ENCODE measurements at places on chromosomes 6 and 20.
A peak's percentile ranks its signal among the peaks of the same experiment; 100 is the strongest.

DNA sequence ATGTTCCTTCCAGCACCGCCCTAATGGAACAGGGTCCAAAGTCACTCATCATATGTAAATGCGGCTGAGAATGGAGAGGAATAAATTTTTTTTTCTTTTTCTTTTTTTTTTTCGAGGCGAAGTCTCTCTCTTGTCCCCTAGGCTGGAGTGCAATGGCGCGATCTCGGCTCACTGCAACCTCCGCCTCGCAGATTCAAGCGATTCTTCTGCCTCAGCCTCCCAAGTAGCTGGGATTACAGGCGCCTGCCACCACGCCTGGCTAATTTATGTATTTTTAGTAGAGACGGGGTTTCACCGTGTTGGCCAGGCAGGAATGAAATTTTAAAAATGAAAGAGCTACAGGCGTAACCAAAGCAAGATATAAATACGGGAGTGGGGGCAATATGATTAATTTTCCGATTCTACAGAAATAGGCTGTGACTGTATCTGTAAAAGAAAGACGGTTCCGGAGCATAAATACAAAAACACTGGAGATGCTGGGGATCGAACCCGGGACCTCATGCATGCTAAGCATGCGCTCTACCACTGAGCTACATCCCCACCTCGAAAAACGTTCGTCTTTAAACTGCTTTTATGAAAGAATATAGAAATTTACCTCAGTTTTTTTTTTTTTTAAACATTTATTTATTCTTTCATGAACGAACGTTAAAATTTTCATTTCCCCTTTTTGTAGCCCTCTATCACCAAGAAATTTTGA is 132.2 kb downstream of the GPX5 start:
- peak; percentile 84 for DNase-seq

- DNase-seq: no peak
Measured at GRCh38 chr20:63165356-63166192, 50.4 kb downstream of the YTHDF1 start.

GRCh38 chr6:90026216-90026615 is 131.9 kb downstream of the GJA10 start:
- no peak for DNase-seq

DNA sequence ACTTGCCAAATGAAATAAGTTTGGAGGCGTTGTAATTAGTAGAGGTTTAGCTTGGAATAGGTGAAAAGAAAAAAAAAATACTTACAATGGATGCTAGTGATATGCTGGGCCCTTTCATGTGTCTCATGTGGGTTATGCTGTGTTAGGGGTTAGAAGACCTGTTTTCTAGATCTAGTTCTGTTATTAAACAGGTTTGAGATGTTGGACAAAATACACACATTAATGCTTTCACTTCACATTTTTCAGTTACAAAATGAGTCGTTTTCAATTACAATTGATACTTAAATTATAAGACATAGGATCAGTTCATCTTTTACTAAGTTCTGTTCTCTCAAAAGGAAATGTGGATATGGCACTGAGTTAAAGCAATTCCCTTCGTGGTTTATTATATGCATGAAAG is 509.8 kb downstream of the EPM2A start:
- DNase-seq: no peak

DNA sequence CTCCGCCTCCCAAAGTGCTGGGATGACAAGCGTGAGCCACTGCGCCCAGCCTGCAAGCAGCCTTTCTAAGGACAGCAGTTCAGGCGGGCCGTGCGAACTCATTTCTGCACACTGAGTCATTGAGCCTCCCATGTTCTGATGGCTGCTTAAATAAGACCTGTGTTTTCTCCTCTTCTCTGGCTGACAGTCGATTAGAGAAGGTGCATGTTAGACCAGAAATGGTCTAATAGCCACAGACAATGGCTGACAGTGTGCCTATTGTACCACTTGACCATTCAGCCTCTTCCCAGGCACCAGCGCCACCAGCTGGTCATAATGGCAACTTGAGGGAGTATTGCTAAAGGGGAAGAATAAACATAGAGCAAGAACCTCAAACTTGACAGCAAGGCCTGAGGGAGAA is 6.2 kb downstream of the CST11 start:
- peak; percentile 52 for DNase-seq

DNA sequence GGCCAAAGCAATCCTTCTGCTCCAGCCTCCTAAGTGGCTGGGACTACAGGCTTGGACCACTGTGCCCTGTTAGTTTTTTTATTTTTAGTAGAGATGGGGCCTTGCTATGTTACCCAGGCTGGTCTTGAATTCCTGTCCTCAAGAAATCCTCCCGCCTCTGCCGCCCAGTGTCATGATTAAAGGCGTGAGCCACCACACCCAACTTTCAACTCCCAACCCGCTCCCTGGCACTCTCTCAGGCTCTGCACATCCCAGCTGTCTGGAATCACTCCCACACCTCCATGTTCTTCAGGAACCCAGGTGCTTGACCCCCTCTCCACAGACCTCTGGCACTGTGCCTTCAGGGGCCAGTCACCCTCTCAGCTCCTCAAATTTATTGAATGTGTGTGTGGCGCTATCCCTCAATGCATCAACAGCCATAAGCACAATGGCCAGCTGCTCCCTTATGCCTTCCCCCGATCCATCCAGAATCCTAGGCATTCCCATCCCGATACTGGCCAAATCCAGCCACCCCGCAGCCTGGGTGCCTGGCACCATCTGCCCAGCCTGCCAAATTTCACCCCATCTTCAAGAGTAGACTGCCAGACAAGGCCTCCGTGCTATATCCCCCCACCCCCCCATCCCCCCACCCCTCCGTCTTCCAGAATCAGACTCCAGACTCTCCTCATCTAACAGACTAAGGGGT is 647 bp upstream of the POU5F1 start:
- DNase-seq: no peak

- DNase-seq: no peak
Measured at GRCh38 chr20:37686762-37687477, 6.9 kb upstream of the CTNNBL1 start.

DNA sequence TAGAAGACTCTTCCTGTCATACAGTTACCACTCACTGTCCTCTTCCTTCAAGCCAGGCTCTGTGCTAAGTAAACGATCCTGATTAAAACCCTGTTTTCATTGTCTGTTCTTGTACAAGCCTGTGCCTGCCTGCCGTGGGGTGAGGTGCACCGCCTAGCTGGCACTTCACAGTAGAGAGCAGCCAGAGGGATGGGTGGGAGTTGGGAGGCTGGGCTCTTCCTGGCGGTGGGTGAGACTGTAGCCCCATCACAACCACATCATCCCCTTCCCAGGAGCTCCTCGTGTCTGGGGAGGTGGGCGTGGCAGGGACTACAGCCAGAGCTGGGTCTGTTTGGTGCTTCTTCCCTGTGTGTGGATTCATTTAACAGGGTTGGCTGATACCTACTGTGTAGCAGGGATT is 382.0 kb downstream of the TAF4 start:
- DNase-seq: no peak

DNA sequence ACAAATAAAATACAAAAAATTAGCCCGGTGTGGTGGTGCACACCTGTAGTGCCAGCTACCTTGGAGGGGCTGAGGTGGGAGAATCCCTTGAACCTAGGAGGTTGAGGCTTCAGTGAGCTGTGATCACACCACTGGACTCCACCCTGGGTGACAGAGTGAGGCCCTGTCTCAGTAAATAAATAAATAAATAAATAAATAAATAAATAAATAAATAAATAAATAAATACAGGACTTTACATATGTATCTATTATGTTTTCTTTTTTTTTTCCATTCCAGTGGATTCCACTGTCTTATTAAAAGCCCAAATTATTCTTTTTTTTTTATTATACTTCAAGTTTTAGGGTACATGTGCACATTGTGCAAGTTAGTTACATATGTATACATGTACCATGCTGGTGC is 41.1 kb upstream of the ENPP5 start:
- DNase-seq: no peak

GRCh38 chr6:152154559-152155356 is 347.3 kb downstream of the ESR1 start:
- no peak for DNase-seq

GRCh38 chr6:47353871-47354270 is 44.2 kb upstream of the TNFRSF21 start:
- DNase-seq: no peak

- peak; percentile 74 for DNase-seq
Measured at GRCh38 chr20:1108437-1108920, 9.9 kb upstream of the PSMF1 start.

GRCh38 chr20:4480104-4480503 is 241.6 kb upstream of the PRND start:
- DNase-seq: no peak

GRCh38 chr6:134146268-134147033 is 94.0 kb upstream of the SLC2A12 start:
- DNase-seq: no peak

DNA sequence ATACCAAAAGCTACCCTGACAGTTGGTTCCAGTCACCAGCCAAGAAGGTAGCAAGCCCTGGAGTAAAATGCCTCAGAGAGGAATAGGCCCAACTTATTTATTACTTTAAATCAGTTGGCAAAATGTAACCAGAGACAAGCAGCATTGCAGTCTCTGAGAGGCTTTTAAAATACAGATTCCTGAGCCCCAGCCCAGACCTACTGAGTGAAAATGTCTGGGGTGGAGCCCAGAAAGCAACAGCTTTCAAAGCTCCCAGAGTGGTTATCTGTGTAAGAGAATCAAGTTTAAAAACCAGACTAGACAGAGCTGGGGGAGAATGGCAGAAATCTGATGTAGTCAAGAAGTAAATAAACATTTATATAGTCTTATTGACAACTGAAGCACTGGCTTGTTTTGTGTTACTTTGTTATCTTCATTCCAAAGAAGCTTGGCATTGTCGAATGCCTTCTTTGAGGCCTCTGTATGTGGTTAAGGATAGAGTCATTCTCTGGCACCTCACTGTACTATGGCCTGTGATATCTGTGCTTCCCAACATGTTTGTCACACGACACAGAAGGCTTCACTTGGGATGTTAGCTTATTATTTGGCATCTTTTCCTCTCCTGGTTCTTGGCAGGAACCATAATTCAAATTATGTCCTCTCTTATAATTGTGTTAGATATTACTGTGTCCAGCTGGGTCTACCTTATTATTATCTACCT is 313.5 kb downstream of the SLC35F1 start:
- DNase-seq: no peak

DNA sequence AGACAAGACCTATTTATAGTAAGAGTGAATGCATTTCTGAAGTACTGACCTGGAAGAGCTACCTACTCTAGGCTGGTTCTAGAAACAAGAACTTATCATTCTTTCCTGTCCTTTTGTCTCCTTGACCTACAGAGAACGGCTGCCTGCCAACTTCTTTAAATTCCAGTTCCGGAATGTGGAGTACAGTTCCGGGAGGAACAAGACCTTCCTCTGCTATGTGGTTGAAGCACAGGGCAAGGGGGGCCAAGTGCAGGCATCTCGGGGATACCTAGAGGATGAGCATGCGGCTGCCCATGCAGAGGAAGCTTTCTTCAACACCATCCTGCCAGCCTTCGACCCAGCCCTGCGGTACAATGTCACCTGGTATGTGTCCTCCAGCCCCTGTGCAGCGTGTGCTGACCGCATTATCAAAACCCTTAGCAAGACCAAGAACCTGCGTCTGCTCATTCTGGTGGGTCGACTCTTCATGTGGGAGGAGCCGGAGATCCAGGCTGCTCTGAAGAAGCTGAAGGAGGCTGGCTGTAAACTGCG is 8.3 kb downstream of the APOBEC2 start:
- no peak for DNase-seq

GRCh38 chr6:47133230-47134000 is 91.3 kb upstream of the ADGRF1 start:
- no peak for DNase-seq

DNA sequence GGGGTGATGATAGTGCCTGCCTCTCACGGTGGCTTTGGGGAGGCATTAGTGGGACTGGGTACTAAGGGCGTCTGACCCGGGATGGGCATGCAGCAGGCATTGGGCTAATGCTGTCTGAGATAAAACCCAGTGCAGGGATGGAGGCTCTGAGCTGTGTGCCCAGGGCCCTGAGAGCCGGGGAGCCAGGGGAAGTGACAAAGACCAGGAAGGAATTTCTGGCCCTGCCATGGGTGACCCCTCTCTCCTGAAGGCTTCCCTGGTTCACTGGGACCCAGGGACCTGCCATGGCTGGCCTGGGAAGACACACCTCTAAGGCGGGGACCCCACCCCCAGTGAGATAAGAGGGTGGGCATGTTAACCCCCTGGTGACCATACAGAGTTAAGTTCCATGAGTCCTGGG is 3.9 kb upstream of the GATA5 start:
- no peak for DNase-seq

DNA sequence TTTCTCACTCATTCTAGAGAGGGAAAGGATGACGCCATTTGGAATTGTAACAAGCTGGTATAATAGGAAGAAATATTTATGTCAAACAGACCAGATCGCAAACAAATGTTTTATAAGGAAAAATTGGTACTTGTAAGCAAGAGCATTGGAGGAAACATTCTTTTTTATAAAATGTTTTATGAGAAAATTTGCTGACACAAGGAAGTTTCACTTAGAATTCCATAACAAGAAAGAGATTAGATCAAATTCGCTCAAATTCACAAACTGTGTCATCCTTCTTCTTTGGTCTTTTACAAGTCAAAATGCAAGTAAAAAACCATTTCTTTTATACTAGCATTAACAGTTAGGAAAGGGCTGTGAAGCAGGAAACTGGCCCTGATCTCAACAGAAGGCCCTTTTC is 179.9 kb downstream of the TRDN start:
- no peak for DNase-seq

- no peak for DNase-seq
Measured at GRCh38 chr6:155936127-155936526, 480.5 kb upstream of the NOX3 start.

GRCh38 chr20:20409331-20409730 is 41.4 kb downstream of the INSM1 start:
- DNase-seq: no peak

- no peak for DNase-seq
Measured at GRCh38 chr6:170248861-170249600, 41.8 kb downstream of the DLL1 start.

GRCh38 chr20:35699127-35699956 is at the start of the genes NFS1 and ROMO1:
NFS1 (minus strand) TSS chr20:35699352; CDS start chr20:35699288, 64 bp downstream.
ROMO1 (plus strand) TSS chr20:35699405; CDS start chr20:35699633, 228 bp downstream.
- peak; percentile 91 for DNase-seq

DNA sequence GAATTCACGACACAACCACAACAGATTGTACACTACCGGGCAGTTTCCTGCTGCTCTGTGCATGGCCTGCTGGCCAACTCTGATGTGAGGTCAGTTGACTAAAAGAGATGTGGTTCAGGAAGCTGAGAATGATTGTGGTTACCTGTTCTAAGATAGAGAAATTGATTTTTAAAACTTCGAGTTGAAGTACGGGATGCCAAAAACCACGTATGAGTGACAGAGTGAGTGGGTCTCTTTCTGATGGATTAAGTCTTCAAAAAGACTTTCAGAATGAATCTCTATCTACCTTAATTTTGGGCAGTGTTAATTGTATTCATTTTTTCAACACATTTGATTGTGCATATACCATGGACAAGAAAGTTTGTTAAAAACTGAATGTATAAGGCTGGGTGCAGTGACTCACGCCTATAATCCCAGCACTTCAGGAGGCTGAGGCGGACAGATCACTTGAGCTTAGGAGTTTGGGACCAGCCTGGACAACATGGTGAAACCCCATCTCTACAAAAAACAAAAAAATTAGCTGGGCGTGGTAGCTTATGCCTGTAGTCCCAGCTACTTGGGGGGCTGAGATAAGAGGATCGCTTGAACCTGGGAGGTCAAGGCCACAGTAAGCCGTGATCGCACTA is 121.2 kb downstream of the SGK1 start:
- no peak for DNase-seq

- DNase-seq: no peak
Measured at GRCh38 chr6:95686895-95687294, 109.6 kb downstream of the MANEA start.

GRCh38 chr6:122154155-122154554 is 245.3 kb upstream of the HSF2 start:
- DNase-seq: no peak

Measured in activated CD4-positive, alpha-beta T cell treated with anti-CD3 and anti-CD28 coated beads for 48 hours (primary cell).